ENCODE measurements at places on chromosomes 1 and 21.

DNA sequence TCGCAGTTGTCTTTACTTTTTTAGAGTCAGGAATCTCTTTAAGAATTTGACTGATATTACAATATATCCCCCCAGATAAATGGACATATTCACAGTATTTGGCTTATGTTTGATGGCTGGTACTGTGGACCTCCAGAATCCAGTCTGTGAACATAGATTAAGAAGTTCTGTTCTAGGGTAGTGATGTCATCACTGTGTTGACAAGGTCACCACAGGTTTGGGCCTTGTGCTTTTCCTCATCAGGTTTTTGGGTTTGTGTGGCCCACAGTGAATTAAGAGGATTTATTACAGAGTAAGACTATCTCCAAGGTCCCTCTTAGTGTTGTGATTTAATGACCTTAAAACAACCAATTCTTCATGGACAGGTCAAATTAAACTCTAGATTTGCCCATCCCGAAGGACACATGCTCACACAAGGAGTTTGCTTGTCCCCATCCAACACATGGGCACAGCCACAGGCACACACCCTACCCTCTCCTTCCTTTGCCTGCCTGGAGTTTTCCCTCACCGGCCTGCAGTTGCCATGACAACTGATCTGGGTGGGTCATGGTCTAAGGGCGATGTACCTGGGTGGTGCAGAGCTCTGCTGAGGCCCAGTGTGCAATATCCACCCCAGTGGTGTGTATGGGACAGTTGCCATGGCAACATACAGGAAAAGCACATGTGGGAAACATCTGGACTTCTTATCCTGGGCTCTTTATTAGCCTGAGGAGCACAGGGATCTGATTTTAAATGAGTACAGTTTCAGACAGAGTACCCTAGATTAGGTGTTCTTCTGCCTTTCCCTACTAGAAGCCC lies 98.6 kb downstream of the NAV1 start:
- no peak for DNase-seq

DNA sequence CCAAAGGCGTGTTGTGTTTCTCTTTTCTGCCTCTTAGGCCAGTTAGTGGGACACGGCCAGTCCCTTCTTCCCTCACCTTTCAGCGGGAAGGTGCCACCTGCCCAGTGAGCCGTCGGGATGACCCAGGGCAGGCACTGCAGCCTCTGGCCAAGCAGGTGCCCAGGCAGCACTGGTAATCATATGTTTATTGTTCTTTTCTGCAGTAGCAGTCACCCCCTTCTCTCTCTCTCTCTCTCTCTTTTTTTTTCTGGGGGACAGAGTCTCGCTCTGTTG lies 38.2 kb downstream of the CRYAA start:
- no peak for DNase-seq

DNA sequence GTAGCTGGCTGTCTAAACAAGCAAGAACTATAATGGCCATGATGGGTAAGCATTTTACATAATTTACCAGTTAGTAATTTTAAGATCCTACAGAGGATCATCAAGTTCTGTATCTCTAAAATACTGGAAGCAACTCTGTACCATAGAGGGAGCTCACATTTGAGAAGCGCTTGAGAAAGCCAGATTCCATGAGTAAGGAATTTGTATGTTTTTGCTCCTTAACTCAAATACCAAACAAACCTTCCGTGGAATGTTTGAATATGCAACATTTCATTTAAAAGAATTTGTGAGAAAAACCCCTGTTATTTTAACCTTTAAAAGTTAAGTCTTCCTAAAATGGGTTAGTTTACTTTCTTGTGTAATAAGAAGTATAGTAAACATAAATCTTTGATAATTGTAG lies 2.0 kb downstream of the TSHB start:
- DNase-seq, result no peak

DNA sequence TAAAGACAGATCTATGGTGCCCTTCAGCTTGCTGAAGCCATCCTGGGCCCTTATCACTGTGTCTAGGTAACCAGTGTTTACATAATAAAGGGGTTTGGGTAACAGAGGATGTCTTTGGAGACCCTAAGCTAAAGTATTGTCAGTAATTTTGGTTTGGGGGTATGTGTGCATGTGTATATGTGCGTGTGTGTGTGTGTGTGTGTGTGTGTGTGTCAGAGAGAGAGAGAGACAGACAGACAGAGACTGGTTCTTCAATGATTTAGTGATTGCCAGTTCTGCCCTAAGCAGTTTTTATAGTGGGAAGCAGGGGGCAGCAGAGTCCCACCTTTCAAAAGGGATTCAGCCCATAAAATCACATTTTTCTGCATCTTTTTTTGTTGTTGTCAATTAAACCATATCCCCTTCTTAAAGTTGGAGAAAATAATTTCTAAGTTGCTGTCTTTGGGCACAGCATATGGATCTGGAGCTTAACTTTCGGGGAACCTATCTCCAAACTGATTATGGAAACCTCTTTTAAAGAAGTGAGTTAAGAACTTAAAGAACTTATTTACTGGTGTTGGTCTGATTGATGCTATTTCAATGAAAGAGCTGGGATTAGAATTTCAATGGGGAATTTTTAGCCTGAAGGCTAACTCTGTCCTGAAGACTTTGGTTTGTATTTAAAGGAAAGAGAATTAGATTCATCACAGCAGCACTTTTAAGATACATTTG lies 51.1 kb downstream of the ZNF326 start:
- DNase-seq, result no peak

- no peak for DNase-seq
These were observed 1.6 kb upstream of the SCNN1D start for GRCh38 chr1:1278620-1279019.

GRCh38 chr1:168466092-168466713 lies 77.6 kb downstream of the XCL2 start:
- DNase-seq, result no peak

- DNase-seq, result no peak
These were observed 142.9 kb downstream of the DHRS3 start for GRCh38 chr1:12475101-12475500.

- no peak for DNase-seq
These were observed 33.6 kb downstream of the NTPCR start for GRCh38 chr1:232983817-232984567.

- DNase-seq, result no peak
These were observed 87.9 kb upstream of the LMO4 start for GRCh38 chr1:87240661-87241285.

DNA sequence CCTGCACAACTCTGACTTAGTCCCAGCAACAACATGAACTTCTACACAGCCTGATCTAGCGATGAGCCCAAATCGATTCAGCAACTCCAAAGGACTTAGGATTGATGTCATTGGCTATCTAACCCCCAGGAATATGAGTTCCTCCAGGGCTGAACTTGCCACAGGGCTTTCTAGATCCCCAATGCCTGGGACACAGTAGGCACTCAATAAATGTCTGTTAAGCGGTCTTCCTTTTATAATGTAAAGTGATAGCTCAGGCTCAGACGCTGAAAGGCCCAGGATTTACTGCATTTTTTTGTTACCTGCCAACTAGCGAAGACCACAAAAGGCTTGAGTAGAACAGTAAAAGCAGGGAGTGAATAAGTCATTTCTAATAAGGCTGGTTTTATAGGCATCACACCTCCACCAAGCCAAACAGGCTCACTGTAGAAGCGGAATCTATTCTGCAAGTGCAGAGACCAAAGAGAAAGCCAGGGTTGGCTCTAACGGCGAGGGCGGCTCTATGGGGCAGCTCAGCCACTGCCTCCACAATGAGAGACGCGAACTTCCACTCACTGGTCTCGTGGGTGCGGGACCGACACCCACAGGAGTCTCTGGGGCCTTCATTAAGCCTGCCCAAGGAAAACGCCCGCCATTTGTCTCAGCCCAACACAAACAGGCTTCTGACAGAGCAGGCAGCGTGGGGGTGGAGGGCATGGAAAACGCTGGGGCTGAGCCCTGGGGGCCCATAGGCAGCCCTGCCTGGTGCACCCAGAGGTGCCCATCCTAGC lies 52.0 kb downstream of the HLCS start:
- no peak for DNase-seq

DNA sequence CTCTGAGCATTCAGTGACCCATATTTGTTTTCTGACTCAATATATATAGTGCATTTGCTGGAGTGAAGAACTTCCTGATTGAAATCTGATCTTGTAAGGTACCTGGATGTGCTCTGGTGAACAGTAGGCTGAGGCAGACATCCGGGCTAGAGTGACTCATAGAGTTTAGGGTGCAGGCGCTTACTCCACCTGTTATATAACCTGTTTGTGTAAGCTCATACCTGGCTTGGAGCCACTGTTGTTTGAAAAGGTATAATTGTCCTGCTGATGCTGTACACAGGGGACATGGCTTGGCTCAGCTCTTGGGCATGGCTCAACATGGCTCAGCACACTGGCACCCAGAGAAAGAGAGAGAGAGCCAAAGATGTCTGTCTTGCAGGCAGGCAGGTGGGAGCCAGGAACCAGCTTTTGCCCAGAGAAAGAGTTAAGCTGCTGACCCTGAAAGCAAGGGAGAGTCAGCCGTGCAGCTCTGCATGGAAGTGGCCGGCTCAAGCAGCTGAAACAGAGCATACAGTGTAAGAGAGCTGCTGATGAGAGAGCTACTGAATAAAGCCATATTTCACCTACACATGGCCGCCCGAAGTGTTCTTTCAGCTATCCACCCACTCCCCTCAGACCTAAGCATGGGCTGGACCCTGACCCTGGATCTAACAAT lies 43.2 kb downstream of the GJA5 start:
- peak; percentile 60 for DNase-seq
